ENCODE measurements at places on chromosomes 1 and 21.

DNA sequence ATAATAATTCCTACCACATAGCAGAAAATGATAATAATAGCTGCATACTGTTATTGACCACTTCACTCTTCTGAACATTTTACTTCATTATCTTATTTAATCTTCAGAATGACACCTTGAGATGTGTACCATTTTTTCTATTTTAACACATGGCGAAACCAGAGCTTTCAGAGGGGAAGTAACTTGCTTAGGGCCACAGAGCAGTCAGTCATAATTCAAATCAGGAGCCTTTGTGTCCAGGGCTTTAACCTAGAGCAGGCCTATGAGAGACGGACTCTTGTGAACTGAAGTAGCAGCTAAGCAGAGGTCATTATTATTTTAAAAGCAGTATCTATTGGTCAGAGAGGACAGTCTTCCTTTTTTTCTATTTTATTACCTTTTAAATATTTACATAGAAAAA lies 114.0 kb downstream of the ROR1 start:
- no peak for DNase-seq

DNA sequence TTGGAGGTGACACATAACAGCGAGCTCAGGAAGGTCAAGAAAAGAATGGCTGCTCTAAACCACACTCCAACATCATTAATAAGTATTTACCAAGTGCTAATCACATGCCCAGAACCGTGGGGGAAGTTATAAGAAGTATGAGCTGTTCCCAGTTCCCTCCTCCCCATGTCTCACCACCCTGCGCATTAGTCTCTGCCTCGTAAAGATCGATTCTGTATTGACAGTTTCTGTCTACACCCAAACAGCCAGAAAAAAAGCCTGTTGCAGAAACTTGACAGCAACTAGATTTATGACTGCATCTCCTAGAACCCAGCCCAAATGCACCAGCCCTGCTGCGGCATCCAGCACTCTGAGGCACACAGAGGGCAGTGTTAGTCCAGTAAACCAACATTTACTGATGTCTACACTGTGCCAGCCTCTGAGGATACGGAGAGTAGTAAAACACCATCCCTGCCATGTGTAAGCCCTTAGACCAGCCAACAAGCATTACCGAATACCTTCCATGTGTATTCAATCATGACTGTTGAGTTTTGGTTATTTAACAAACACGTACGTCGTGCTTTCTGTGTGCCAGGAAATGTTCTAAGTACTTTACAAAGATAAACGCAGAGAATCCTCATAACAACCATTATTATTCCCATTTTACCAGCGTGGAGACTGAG lies 63.6 kb upstream of the ZBTB40 start:
- DNase-seq = no peak

DNA sequence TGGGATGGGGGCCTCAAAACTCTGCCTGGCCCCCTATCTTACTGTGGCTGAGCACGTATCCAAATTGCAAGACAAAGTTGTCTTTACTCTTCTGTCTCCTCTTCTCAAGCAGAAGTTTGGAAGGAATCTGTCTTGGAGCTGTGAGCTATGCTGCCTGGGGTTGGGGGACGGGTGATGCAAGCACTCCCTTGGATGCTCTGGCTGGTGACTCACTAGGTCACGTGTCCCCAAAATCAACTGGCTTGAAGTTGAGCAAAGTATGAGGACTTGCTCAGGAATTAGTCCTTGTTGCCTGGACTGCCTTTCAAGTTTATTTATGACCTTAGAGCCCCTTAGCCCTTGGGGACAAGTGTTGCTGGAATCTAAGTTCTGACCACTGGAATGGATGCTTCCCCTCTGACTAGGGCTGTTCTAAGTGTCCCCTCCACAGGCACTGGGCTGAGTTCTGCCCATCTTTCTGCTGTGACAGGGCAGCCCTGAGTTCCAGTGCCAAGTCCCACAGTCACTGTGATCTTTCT lies 269.5 kb downstream of the HHAT start:
- no peak for DNase-seq

- no peak for DNase-seq
Observed at GRCh38 chr1:98964198-98964597, 40.5 kb downstream of the PLPPR5 start.

DNA sequence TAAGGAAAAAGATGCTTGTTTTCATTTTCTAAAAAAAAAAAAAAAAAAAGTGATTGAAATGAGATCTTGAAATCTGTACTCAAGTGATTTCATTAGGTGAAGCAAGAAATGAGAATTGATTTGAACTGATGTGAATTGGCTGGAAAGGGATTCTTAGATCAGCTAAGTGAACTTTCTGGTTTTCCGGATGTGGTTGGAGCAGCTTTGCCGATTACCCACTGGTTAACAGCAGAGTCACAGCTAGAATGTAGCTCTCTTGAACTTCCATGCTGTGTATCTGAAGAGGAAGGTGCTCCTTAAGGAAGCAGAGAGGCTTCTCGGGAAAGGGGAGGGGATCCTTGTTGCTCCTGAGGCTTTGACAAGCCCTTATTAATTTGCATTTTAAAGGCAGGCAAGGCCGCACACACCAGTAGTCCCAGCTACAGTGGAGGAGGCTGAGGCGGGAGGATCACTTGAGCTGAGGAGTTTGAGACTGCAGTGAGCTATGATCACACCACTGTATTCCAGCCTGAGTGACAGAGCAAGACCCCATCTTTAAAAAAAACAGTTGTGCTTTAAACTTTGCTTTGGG lies 28.7 kb upstream of the PWP2 start:
- DNase-seq = no peak

GRCh38 chr1:85313888-85314696 lies 37.7 kb upstream of the BCL10 start:
- DNase-seq = no peak

DNA sequence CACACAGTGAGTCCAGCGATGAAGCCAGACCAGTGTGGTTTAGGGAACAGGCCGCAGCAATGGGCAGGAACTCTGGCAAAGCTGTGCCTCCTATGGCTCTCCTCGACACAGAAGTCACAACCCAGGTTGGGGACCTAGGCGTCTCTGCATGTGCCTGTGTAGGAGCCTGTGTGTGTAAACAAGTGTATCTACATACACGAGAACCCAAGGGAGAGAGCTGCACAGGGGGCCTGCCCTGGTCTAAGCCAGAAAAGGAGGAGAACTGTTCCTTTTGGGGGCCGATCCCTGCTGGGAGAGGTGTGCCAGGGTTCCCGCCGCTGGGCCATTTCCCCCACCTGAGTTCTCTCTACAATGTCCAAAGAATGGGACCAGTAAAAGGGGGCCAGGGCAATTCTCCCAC lies 56.0 kb downstream of the CD247 start:
- no peak for DNase-seq

- peak; percentile 41 for DNase-seq
Observed at GRCh38 chr1:175152006-175152652, 40.4 kb downstream of the KIAA0040 start.

DNA sequence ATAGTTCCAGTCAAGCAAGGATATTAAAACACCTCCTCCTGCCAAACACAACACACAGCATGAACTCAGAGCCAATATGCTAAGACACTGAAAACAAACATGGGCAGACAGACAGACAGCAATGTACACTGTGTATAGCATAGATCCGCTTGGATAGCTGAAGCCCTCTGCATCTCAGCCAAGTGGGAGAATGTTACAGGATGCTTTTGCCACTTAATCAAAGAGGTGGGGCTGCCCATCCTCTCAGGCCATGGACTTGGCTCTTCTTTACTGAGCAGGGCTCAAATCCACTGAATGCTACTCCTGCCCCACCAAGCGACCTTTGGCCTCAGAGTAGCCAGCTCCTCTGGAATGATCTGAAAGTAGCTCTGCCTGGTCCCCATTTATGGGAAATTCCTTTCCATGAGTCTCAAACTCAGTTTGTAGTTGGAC lies 64.7 kb upstream of the NGF start:
- DNase-seq = no peak

GRCh38 chr1:203204756-203205155 lies 18.3 kb upstream of the CHI3L1 start:
- DNase-seq = no peak

DNA sequence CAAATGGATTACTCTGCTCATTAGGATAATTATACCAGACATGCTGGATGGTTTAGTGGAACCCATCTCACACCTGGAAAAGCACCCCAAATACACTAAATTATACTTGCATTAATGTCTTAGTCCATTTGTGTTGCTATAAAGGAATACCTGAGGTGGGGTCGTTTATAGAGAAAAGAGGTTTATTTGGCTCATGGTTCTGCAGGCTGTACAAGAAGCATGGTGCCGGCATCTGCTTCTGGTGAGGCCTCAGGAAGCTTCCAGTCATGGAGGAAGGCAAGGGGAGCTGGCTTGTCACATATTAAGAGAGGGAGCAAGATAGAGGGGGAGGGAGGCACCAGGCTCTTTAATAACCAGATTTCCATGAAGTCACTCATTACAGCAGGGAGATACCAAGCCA lies 95.6 kb downstream of the MT1HL1 start:
- no peak for DNase-seq

DNA sequence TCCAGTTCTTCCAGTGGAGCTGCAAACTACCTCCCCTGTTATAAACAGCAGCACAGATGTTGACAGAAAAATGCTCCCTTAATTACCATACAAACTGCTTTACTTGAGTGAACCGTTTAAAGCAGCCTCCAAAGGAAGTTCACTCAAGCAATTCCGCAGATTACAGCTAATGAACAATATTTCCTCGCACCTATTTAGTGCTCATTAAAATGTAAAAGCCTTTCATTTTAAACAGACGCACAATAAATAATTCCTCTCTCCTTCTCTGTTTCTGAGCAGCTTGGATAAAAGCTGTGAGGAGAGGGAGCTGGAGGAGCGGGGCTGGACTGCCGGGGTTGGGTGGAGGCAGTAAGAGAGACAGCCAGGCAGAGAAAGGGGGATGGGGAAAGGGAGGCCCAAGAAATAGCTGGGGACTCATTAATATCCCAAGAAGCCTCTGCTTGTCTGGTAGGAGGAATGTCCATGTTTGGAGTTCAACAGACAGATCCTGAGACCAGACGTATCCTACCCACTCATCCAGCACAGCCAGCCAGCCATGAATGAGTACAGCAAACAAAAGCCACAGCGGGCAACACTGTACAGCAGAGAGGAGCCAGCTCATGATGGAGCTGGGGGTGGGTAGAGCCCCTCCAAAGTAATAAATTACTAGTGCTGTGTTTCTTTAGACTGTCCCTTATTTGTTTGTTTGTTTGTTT lies 227.7 kb downstream of the GPATCH2 start:
- no peak for DNase-seq

- no peak for DNase-seq
Observed at GRCh38 chr1:112818990-112819689, 104.0 kb upstream of the PPM1J start.

GRCh38 chr21:42285569-42286245 lies 29.5 kb downstream of the TFF3 start:
- no peak for DNase-seq

DNA sequence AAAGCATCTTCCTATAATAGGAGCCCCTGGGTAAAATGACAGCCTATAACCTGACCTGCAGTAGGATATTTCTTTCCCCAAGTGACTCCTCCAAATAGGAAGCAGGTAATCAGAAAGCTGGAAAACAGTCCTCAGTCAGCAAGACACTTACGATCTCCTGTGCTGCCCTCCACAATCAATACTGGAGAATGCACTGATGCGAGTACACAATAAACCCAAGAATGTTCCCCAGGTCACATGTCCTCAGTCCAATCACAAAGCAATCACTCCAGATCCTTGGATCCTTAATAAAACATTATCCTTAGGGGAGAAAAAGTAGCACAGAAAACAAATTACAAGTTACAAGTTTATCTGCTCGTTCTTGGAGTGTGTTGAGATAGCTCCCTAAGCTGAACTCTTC lies 233.1 kb downstream of the SLC45A1 start:
- no peak for DNase-seq

DNA sequence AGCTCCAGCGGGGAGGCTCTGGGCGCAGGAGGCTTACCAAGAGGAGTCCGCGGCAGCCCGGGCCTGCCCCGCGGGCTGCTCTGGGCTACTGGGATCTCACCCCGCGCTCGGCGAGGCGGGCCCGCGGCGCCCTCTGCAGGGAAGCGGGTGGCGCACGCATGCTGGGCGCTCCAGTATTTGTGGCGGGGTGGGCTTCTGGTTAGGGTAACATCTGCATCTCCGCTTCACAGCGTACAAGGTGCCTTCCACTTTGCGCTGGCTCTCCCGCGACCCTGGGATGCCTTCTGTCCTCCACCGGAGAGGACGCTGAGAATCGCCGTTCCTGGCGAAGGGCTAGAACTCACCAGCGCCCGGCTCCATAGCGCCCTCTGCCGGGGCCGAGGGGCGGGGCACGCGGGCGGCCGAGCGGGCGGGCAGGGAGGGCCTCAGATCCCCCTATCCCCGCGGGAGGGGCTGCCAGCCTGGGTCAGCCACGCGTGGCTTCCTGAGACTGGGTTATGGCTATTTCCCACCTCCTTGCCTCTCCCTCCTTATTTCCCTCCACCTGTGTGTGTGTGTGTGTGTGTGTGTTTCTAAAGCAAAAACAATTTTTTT lies 46.6 kb upstream of the CTBS start:
- peak; percentile 68 for DNase-seq

- no peak for DNase-seq
Observed at GRCh38 chr1:200275816-200276453, 133.9 kb downstream of the ZNF281 start.

DNA sequence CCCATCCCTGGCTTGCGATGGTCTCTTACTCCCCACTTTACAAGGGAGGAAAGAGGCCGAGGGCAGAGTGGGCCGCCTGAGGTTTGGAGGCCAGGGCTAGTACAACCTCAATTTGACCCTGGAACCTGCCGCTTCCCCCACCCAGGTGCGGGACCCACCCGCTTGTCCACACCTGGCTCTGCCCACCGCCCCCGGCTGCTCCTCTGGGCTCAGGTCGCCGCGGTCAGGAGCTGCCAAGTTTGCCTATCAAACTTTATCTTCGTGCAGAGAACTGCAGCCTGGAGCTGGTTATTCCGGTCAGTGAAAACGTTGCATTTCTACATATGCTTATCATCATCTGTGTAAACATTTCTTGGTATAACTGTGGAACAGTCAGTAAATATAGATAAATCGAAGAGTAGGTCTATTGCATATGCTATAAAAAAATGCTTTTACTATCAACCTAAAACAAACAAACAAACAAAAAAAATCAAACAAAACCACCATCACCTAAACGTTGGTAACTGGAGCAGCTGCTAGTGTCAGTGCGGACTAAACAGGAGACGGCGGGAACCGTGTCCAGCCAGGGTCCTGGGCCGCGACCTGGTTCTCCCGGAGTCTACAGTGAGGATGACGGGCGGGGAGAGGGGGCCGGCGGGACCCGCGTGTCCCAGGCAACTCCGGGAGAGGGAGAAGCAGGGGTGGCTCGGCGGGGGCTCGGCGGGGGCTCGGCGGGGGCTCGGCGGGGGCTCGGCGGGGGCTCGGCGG lies 906 bp upstream of the ADARB1 start:
- DNase-seq = no peak
